ENCODE measurements at places on chromosomes 13 and 19.

DNA sequence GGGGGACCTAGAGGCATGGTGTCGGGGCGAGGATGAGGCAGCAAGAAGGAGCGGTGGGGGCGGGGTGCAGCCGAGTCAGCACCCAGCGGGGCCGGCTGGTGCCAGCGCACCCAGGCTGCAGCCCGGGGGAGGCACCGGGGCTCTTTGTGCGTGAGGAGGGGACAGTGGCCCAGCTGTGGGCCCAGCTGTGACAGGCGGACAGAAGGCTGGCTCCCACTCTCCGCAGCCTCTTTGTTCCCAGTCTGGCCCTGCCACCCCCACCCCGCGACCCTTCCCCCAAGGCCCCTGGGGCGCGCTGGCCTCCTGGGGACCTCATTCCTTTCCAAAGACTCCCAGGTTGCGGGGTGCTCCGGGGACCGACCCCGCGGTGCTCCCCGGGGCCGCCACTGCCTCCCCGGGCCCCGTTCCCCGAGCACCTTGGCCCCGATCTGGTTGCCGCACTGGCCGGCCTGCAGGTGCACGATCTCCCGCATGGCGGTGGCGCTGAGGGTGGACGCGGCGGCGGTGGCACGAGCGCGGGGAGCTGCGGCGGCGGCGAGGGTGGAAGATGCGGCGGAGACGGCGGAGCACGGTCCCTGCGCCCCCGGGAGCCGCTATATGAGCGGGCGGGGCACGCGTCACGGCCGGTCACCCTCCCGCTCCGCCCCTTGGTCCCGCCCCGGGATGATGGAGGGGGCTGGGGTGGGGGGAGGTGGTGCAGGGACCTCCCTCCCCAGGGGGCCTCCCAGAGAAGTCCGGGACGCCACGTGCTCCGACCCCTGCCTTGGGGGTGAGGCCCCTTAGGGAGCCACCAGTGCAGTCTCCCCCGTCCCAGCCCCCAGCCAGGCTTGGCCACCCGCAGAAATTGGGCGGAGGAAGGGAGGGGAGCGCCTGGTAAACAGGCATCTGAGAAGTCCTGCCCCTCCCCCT is at the start of gene TUBB4A:
Gene TUBB4A, minus strand, starts transcription at position 570 of the 909 bp plus-strand sequence. Its CDS starts 97 bp downstream, at position 473.
- DNase-seq: no peak

- no peak for DNase-seq
Observed at GRCh38 chr13:30690282-30691188, 44.8 kb upstream of the ALOX5AP start.

DNA sequence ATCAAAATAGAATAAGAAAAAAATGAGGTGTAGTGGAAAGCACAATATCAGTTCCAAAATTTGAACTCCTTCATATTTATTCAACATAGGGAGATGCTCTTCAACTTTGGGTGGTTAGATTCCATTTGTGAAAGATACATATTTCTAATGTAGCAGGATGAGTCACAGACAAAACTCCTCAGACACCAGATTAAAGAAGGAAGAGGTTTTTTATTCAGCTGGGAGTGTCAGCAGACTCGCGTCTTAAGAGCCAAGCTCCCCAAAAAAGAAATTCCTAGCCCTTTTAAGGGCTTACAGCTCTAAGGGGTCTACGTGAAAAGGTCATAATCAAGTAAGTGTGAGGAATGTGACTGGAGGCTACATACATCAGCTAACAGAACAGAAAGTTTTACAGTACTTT is 6.8 kb upstream of the ZNF765 start:
- DNase-seq: no peak

DNA sequence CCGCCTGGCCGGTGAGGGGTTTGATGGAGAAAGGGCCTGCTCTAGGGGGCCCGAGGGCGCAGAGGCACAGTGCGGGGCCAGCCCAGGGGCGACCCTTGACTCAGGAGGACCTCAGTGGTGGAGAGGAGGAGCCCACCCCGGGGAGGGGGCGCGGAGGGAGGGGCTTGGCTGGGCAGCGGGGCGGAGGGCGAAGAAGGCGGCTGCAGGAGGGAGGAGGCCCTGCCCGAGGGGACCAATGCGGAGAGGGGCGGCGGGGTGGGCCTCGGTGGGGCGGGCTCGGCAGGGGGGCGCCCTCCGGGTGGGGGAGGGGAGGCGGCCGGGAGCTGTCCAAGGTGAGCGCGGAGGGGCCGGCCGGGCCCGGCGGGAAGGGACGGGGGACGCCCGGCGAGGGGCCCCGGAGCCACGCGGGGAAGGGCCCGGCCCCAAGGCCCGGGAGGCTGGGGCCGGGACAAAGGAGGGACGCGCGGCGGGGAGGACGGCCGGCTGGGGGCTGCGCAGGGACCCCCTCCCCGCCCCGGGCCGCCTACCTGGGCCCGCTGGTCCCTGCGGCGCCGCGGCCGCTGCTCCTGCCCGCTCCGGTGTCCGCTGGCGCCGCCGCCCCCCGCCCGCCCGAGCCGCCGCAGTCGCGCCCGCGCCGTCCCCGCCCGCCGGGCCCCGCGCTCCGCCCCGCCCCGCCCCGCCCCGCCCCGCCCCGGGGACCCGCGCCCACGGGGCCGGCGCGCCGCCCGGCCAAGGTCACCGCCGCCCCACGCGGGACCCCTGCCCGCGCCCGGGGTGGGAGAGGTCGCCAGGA is at the start of gene DIRAS1:
Gene DIRAS1, minus strand, starts transcription at position 596 of the 793 bp plus-strand sequence. CDS start 3,566 bp downstream, outside the sequence.
- DNase-seq: no peak

Data from NCI-H1417 treated with DMSO at 0.1 percent for 48 hours (cell line).